ENCODE measurements at places on chromosomes 11 and 22.

- no peak for DNase-seq
These were observed 31.8 kb upstream of the CCDC34 start for GRCh38 chr11:27394781-27395228.

GRCh38 chr22:47564651-47565434 lies 802.4 kb downstream of the TBC1D22A start:
- DNase-seq = no peak

- no peak for DNase-seq
These were observed 2.5 kb upstream of the INPP5J start for GRCh38 chr22:31120230-31120629.

DNA sequence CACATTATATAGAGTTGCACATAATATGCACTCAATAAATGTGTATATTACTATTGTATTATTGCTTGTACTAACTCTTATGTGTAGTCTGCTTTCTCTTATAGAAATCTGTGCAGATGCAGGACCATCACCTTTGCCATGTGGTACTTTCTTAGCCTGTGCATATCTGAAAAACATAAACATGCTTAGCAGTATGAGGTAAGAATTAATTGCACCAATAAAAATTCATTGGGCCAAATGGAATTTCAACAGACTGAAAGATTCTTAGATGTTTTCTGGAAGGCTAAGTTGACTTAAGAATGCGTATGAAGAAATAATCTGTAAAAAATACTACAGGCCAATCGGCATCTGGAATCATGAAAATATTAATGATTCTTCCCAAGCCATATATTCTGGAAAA lies 55.3 kb downstream of the TRPC6 start:
- DNase-seq = no peak

DNA sequence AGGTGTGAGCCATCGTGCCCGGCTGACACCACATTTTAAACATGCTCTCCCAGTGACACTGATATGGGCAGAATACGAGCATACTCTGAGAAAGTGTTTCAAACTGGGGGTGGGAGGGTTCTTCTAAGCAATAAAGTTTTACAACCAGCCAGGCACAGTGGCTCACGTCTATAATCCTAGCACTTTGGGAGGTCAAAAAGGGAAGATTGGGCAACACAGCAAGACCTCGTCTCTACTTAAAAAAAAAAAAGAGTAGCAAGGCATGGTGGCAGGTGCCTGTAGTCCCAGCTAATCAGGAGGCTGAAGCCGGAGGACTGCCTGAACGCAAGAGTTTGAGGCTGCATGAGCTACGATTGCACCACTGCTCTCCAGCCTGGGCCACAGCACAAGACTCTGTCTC lies 2.2 kb downstream of the GANAB start:
- no peak for DNase-seq
